ENCODE measurements at places on chromosomes 2 and 18. TPM values are rescaled to one million over a fixed set of nuclear protein-coding genes. Genes with fewer than 3 reads are reported as not detected.

DNA sequence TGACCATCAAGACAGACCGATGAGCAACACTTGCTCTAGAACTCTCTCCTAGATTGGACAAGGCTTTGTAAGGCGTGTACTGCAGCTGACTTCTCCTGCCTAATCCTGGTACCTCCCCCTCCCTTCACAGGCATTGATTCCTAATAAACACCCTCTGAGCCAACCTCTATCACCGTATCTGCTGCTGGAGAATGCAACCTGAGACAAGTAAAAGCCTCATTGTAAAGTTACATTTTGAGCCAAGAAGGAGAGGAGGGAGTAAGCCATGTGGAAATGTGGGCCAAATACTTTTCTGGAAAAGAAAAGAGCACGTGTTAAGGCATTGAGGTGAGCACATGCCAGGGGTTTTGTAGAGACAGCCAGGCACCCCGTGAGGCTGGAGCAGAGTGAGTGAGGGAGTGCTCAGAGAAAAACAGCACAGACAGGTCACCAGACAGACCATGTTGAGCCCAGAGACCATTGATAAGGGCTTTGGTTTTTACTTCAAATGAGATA, 2.6 kb upstream of the WDFY1 start:
- DNase-seq, result no peak
- no peaks in the 10 kb centered on the region for H3K27me3 ChIP-seq
- H3K4me1 ChIP-seq, result peaks cover 4% of the 10 kb centered on the region
- H3K36me3 ChIP-seq, result no peaks in the 10 kb centered on the region
- no peak overlapping the region for H3K4me3 ChIP-seq

DNA sequence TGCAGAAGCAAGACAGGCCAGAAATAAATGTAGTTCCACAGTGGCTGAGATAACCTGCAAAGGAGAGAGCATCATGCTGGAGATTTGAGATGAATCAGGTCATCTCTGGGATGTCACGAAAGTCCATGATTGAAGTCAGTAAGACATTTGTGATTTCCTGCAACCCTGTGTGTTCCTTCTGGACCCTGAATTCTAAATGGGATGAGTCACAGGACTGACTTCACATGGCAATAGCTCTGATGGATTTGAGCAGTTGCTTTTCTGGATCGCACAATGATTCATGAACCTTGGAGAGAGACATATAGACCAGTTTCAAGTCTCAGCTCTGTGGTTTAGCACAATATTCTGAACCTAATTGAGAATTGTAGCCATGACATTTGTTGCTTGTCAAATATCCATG, 102.9 kb downstream of the TSN start:
- H3K36me3 ChIP-seq, result no peaks in the 10 kb centered on the region
- H3K4me1 ChIP-seq, result no peaks in the 10 kb centered on the region
- no peak for DNase-seq

DNA sequence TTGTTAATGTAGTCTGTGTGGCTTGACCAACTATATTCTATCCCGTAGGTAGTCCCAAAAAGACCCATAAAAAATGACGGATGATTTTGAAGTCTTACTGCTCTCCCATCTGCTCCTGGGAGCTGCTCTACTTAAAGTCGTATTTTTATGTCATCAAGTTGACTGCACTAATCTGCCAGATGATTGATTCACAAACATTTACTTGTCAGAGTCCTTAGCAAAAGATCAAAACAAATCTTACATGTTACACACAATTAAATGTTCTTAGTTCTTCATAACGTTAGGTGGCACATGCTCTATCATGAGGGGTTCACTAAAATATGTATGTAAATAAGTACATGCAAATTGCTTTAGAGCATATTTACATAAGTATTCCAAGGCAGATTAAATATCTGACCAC, 498.3 kb upstream of the LRRTM4 start:
- H3K27me3 ChIP-seq, result no peaks in the 10 kb centered on the region
- no peaks in the 10 kb centered on the region for H3K36me3 ChIP-seq
- H3K4me3 ChIP-seq, result no peak overlapping the region
- H3K4me1 ChIP-seq, result no peaks in the 10 kb centered on the region
- DNase-seq, result no peak

- DNase-seq, result no peak
- peaks cover 7% of the 10 kb centered on the region for H3K4me1 ChIP-seq
- H3K27me3 ChIP-seq, result no peaks in the 10 kb centered on the region
- H3K27ac ChIP-seq, result no peak overlapping the region
- H3K36me3 ChIP-seq, result no peaks in the 10 kb centered on the region
Observed at GRCh38 chr18:79460481-79461300, 65.0 kb downstream of the NFATC1 start.

DSG1 gene
- not detected for total RNA-seq
